ENCODE measurements at places on chromosomes 2 and 18.

DNA sequence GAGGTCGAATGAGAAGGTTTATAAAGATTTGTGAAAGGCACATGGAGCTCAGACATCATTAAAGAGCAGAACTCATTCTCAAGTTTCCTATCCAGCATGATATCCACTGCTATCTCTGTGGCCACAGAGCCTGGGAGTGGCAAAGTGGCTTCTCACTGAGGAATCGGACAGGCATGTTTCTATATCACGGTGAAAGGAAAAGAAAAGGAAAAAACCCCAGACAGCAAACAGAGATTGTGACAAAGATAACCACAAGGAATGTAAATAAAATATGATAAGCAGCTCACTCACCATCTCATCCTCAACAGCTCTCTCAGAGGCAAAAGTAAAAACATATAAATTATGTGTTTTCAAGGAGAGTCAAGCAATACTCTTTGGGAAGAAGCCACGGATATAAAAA, 2.5 kb downstream of the PID1 start:
- DNase-seq: no peak

DNA sequence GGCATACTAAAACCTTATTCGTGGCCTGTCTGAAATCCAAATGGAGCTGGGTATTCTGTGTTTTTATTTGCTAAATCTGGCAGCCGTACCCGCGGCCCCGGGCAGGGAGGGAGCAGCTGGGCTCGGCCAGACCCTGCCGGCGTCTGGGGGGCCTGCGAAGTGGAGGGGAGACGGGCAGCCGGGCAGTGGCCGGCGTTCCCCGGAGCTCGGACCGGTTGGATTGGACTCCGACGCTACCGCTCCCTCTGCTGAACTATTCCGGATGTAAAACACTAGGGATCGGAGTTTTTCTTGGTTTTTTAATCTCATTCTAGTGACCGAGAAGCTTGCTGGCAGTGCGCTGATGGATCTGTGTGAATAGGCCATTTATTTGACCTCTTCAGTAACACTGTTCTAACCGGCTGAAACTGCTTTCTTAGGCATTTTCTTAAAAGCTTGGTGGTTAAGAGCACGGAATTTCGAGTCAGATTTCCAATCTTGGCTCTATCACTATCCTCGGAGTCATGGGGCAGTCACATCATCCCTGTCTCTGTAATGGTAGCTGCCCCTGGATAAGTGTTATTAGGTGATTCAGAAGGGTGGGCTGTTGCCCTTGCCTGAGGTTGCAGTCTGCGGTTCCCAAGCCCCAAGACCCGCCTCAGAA, 694 bp downstream of the UNC50 start:
- no peak for DNase-seq

GRCh38 chr2:134706587-134707329, 12.0 kb downstream of the TMEM163 start:
- no peak for DNase-seq

DNA sequence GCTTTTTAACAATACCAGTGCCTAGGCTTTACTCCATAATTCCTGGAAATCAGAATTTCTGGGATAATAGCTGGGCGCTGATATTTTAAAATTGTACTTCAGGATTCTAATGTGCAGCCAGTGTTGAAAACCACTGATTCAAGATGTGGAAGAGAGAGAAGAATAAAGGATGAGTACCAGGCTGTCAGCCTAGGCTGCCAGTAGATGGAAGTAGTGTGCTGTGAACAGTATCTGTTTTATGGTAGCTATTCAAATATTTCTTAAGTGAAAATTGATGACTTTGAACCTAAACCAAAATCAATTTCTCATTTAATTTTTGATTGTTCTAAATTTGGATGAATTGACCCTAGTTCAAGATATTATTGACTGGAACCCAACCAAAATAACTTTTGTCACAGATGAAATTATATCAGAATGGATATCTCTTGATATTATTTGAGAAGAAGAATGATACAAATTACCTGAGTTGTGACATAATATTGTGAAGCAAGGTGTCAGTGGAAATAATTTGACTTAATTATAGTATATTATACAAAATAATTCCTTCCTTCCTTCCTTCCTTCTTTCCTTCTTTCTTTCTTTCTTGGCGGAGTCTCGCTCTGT, 88.0 kb downstream of the COMMD1 start:
- peak; percentile 33 for DNase-seq

DNA sequence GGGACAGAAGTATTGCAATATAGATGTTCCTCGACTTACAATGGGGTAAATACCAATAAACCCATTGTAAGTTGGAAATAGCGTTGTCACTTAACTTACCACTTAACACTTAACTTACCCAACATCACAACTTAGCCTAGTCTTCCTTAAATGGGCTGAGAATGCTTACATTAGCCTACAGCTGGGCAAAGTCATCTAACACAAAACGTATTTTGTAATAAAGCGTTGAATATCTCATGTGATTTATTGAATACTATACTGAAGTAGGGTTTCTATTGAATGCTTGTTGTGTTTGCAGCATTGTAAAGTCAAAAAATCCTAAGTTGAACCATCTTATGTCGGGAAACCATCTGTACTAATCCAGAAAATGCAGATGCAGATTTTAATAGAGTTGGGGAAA, 23.6 kb downstream of the IL1R2 start:
- no peak for DNase-seq

GRCh38 chr2:15354596-15355366, 206.4 kb downstream of the NBAS start:
- DNase-seq: no peak

GRCh38 chr2:138919120-138919747, 139.0 kb upstream of the NXPH2 start:
- DNase-seq: no peak

DNA sequence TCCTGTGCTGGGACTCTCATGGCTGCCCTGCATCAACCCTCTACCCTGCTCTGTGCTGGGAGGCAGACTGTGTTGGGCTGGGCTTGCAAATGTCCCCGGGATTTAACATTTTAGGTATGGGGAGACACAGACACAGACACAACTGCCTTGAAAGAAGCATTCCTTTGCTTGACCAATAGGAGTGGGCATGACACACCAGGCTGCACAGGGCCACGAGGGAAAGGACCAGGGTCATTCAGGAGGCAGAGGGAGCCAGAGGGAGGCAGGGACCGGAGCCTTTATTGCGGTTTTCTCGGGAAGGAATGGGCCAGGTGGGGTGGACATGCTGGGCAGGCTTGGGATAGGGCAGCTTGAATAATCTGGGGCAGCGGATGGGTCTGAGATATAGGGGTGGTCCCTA, 238.7 kb upstream of the COPS8 start:
- DNase-seq: no peak

DNA sequence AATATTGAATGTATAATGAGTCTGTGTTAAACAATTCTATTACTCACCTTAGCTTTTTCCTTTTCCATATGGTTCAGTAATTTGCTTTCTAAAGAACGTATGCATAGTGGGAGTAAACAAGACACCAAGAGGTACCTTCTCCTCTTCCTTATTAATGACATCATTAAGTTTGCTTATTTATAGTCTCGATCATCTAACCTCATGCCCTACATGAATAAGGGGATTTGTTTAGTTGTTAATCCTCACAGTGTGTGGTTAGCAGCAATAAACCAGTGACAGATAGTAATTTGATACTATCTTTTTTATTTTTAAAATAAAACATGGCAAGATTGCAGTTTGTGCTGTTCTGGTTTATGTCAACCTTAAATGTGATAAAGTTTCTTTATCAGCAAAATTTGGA, 69.7 kb downstream of the COBLL1 start:
- DNase-seq: no peak

DNA sequence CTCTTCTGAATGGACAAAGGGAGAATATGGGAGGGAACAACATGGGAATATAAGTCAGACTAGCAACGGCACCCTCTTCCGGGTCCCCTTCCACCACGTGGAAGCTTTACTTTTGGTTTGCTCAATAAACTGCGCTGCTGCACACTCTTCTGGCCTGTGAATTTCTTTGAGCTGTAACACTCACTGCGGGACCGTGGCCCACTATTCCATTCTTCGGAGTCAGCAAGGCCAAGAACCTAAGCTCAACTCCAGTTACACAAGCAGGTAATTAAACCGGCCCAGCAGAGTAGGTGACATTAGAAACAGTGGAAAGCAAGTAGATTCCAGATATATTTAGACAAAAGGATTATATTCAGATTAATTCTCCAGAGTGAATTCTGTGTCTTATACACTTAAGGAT, 697.4 kb upstream of the NXPH2 start:
- DNase-seq: no peak

DNA sequence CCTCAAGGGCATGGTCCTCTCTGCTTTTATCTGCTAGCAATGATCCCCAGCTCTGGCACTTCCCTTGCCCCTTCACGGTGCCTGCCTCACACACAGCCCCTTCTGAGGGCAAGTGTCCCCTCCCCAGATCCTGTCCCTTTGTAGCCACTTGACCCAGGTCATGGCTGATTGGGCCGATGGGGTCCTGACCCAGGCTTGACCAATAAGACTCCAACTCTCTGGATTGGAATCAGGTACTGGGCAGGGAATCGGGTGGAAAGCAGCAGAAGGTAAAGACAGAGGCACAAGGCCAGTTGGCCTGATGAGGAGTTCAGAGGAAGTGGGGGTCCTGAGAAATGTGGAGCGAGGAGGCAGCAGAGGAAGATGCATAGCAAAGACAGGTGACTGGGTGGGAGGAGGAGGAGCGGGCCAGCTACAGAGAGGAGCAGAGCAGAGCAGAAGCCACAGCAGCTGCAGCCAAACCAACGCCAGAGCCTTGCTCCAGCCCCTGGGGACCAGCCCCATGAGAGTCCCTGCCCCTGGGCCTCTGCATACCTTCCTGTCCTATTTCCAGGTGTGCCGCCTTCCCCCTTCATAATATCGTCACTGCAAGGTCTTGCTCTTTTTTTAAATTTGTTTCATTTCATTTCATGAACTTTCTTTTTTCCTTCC, 39.1 kb downstream of the CAPN13 start:
- no peak for DNase-seq

GRCh38 chr2:19321946-19322345, 36.5 kb downstream of the OSR1 start:
- no peak for DNase-seq

DNA sequence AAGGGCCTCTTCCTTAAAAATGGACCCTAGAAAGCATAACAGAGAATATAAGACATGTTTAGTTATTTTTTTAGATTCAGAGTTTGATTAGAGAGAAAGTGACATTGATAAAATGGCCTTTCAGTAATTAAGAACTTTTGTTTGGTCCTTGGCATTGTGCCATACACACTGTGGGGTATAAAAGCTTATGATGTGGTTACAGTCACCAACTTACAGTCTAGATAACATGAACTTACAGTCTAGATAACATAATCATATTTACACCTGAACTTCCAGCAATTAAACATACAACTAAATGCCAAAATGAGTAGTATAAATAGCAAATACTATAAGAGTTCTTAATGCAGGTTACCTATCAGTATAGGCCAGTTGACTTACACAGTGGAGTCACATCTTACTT, 25.6 kb upstream of the EFEMP1 start:
- DNase-seq: no peak

DNA sequence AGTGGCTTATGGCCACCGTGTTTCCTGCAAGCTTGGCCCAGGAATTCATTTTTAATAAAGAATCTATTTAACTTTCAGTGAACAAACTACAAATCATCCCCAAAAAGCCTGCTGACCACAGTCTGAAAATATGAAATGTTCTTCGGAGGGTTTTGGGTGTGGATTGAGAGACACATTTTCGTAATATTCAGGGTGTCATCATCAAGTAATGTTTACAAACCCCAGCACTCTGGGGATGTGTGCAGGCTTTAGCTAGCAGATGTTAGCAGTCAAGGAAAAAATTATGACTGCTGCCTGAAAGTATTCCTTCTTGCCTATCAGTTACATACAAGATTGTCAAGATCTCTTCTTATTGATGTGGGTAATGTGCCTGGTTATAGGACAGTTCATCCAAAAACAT, 143.9 kb upstream of the FN1 start:
- peak; percentile 81 for DNase-seq

DNA sequence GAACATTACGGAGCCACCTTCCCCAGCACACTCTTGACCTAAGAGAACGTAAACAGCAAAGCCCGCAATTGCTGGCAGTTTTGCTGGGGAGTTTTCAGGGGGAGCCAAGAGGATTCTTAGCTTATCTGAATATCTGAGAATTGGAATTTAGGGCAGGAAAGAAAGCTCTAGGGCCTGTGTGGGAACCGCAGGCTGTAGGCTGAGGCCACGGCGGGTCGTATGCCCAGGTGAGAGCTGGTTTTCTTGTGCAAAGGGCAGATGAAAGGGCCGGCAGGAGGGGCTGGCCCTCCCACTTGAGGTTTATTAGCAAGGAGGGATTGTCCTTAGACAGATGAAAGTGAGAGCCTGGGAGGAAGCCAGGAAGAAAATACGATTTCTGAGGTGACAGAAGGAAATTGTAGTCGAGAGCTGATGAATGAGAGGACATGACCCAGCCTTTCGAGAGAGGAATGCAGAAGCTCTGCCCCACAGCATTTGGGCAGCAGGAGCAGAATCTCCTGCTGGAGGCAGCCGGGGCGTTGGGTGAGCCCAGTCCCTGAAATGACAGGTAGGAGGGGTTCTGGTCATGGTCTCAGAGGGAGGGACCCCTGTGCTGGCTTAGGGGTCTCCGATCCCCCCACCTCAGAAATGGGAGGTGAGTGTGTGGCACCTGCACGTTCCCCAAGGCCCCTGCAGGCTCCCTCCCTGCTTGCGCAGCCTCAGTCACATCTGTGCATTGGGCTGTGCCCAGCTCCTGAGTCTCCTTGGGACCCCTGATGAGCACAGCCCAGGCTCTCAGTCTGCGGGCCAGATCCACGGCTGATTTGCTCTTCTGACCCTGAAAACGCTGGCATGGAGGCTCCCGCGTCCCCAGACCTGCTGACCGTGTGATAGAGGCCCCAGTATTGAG, 61.1 kb downstream of the CABLES1 start:
- DNase-seq: no peak

GRCh38 chr2:121359716-121360565, 74.9 kb upstream of the TFCP2L1 start:
- no peak for DNase-seq

DNA sequence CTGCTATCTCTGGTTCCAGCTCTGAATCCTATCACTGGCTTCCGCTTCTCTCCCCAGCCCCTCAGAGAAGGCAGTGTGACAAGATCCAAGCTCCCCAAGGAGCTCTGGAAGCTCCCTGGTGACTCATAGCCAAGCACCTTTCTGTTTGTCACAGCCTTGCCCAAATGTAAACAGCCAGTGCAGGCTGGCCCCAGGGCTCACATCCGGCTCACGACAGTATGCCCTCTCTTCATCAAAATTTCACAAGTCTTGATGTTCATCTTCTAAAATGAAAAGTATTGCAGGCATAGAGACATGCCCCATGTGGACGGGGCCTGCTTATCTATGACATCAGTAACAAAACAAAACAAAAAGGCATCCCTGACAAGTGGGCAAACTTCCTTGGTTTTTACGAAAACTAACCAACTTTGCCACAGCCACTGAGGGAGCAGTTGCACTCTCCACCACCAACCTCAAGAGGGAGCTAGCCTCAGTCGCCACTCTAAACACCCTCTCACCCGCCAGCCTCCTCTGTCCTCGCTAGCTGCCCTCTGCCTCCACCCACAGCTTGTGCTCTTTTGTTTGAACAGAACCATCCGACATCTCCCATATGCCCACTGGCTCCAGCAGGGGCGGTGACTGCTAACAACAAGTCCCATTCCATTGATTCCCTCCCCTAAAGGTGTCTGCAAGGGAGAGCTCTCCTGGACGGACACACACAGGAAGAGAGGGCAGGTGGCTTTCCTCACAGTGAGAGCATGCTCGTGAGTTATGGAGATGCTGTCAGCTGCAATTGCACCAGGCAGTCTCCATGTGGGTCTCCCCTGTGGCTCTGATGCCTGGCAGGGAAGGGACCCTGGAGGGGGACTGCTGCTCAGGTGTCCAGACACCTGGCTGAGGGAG, 71.0 kb upstream of the DAPL1 start:
- no peak for DNase-seq

All from AG09309 (cell line).